ENCODE measurements at places on chromosomes 4 and X.

DNA sequence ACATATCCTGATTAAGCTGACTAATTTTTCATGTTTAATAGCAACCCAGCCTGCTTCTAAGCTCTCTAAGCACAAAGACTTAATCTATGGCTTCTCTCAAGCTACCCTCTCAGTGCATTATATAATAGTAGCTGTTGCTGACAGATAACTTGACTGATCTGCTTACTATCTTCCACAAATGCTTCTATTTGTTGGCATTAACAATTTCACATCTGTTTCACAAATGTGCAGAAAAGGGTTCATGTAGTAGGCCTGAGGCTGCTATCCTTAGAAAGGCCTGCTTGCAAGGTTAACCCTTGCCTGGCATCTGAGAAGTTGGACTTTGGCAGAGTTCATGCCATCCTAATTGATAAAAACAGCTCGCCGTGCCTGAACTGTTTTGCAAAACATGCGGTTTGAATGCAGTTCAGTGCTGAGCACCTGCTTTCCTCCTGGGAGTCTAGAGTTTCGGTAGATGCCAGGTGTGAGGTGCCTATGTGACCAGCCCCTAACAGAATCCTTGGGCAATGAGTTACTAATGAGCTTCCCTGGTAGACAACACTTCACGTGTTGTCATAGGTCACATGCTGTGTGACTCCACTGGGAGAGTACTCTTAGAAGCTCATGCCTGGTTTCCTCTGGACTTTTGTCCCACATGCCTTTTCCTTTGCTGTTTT is 68.4 kb downstream of the NSG1 start:
- no peak for DNase-seq

- DNase-seq, result no peak
Measured at GRCh38 chrX:96455078-96455477, 229.6 kb upstream of the DIAPH2 start.

- no peak for DNase-seq
Measured at GRCh38 chr4:184371390-184371787, 103.0 kb downstream of the IRF2 start.

DNA sequence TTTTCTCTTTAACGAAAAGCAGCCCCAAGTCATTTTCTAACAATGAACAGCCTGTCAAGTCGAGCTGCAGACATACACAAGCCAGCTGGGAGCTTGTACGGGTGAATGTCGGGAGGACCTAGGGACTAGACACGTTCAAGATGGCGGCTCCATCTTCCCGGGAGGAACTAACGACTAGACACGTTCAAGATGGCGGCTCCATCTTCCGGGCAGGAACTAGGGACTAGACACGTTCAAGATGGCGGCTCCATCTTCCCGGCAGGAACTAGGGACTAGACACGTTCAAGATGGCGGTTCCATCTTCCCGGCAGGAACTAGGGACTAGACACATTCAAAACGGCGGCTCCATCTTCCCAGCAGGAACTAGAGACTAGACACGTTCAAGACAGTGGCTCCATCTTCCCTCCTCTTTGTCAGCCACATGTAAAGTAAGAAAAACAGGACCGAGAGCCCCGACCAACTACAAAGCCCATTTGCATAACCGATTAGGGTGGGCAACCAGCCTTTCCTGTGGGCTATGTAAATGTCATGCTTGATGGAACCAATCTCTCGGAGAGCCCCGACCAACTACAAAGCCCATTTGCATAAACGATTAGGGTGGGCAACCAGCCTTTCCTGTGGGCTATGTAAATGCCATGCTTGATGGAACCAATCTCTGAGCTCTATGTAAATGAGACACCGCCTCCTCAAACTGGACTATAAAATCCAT is 175.5 kb downstream of the DHRSX start:
- no peak for DNase-seq

DNA sequence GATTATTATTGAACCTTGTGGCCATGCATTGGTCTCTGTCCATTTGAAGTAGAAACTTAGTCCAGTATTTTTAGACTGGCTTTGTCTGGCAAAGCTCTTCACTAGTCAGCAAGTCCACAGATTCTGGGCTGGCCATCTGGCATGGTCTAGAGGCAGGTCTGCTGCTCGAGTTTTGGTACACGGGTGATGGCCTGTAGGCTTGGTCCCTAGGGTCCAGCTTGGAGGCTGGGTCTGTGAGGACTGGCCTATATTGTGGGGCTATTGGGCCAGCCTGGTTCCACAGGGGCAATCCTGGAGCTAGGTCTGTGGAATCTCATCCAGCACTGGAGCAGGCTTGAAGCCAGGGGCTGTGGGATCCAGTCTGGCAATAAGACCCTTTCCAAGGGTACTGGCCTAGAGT is 607.6 kb upstream of the KLHL4 start:
- DNase-seq, result no peak

DNA sequence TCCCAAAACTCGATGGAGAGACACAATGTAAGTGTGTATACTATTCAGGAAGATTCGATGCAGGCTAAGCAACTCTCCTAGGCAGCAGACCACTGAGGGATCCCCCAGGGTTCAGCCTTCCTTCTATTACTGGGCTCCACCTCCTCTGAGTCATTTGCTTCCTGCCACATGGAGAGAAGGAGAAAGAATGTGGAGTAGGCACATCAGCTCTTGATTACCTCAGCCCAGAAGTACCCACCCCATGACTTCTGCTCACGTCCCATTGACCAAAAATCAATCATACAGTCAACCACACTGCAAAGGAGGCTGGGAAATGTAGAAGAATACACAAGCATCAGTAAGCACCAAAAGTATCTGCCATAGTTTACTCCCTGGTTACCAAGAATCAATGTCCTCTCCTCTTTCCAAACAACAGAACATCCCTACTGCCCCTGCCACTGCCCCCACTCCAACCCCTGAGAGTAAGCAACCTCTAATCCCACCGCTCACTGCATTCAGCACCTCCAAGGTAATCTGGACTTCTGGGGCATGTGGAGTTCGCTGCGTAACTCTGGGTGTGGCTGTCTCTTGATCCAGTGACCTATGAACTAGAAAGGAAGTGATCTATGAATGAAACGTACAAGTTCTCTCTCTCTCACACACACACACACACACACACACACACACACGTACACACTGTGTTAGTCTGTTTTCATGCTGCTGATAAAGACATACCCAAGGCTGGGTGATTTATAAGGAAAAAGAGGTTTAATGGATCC is 91.2 kb upstream of the C1QTNF7 start:
- DNase-seq, result peak; percentile 90

DNA sequence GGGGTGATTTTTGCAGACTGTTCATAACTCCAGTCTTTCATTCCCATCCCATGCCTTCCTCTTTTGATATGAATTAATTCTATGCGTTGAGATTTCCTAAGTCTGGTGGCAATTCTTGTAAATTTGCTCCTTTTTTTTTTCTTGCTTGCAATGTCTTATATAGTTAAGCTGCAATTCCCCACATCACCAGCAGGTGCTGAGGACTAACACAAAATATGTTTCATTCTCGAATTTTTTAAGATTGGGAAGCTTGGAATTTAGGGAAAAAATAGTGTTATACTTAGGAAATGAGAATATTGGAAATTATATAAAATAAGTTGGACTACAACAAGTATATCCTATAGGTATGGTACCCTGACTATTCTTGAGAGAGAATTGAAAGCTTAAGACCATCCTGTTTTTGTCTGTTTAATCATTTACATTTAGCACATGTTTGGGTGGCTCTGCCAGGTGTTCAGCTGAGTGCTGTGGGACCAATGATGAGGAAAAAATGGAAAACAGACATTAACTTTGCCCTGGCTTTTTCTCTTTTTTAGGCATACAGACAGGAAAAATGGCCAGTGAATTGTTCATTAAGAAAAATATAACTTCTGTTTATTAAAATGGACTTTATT is 30.2 kb downstream of the AFF2 start:
- no peak for DNase-seq

GRCh38 chrX:9943420-9943819 is 23.7 kb upstream of the CLDN34 start:
- no peak for DNase-seq

GRCh38 chr4:18882468-18882867 is 860.9 kb upstream of the LCORL start:
- DNase-seq, result peak; percentile 84

- DNase-seq, result no peak
Measured at GRCh38 chrX:129642641-129643040, 12.1 kb downstream of the APLN start.

- DNase-seq, result no peak
Measured at GRCh38 chrX:15448010-15448639, 45.0 kb downstream of the PIR start.

DNA sequence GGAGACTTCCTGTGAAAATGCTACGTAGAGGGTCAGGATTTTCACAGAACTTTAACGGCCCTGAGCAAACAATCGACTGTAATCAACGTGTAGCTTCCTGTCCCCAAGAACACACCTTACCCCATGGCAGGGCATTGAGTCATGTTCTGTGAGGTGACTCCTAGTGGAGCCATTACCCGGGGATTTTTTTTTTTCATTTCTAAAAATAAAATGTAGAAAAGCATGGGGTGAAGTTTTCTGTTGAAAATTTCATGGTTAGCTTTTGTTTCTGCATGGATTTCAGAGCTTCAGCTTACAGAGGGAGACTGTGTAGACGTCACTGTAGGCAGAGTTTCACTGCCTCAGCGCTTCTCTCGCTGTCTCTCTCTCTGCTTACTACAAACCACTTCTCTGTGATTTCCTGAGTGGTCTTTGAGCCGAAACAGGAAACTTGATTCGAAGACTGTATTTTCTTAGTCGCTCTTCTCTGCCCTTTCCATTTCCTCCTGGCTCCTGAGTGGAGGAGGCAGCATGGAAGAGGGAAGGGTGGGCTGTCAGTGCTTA is 111.7 kb downstream of the NFKB1 start:
- DNase-seq, result no peak

DNA sequence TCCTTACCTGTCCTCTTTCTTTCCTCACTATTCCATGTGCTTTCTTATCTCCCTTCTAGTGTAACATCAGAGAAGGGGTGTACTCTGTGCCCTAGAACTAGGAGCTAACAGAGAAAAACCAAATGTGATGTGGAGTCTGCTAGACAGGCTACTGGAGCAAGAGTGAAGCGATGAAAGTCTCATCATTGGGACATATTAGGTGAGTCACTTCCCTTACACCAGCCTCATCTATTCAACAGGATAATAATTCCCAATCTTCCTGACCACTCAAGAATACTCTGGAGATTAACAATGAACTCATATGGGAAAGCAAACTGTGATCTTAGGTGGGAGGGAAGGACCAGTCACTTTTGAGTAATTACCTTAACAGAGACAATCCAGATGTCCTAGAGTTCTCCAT is 58.1 kb downstream of the RAB40A start:
- no peak for DNase-seq
